ENCODE measurements at places on chromosomes 2 and 18.

GRCh38 chr2:17850151-17850550 lies 28.3 kb upstream of the KCNS3 start:
- no peak for DNase-seq

DNA sequence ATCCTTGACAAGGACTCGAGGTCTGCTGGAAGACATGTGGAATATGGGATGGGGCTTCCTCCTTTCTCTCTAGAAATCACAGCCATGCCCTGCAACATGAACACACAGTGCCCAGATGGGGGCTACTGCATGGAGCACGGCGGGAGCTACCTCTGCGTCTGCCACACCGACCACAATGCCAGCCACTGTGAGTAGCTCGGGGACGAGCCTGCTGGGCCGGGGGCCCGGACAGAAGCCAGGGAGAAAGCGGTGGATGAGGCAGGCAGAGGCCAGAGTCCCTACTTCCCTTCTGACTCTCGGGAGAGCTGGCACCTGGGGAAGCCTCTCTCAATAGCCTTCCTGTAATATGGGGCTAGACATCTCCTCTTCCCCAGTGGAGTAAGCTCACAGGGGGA lies 50.5 kb downstream of the SNED1 start:
- no peak for DNase-seq

- peak; percentile 68 for DNase-seq
Measured at GRCh38 chr2:177983183-177983788, 89.3 kb downstream of the PDE11A start.

DNA sequence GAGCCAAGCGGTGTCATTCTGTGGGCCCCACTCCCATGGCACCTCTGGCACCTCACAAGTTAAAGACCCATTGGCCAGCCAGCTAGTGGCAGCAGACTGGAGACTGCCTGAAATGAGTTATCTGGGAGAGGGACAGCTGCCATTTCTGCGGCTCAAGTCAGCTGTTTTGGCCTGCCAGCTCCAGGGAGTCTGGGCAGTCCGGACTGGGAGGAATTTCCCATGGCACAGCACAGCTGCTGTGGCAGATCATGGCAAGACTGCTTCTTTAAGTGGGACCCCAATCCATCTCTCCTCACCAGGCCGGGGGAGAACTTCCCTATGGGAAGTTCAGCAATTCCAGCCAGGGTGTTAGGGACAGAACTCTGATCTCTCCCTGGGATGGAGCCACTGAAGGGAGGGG lies 2187.6 kb upstream of the CELF4 start:
- DNase-seq = no peak

- peak; percentile 44 for DNase-seq
Measured at GRCh38 chr2:112465382-112465781, 16.6 kb upstream of the TTL start.

- DNase-seq = no peak
Measured at GRCh38 chr2:22062679-22063078, 938.9 kb downstream of the TDRD15 start.

- DNase-seq = no peak
Measured at GRCh38 chr2:26621469-26622199, 19.5 kb downstream of the CIB4 start.

DNA sequence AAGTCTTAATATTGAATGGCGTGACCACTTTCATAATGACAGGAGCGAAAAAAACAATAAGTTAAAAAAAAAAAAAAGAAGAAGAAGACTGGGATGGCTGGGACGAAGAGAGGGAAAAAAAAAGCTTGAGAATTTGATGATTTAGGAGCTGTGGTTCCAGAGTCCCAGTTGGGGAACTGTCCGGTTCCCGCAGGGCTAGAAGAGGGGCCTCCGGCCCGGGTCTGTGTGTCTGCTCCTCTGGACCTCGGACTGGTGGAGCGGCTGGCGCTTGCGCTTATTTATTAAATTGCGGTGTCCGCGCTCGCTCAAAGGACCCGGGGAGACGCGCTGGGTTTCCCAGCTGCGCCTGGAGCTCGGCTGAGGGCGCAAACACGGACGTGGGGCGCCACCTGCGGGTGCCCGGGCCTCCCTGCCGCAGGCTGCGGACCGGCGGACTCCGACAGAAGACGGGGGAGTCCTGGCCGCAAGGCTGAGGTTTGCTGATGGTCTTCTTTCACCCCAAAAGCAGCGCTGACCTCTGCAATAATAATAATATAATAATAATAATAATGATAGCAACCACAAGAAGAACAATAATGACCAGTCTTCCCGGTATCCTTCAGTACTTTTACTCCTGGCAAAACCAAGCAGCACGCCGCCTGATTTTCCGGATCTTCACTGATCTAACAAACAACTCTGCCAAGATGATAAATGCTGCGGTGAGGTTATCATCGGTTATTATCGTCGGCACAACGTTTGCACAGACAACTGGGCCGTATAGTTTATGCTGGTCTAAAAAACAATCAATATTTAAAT lies at the start of gene CBLN2:
CBLN2 (minus strand) TSS at position 251 of the 795 bp plus-strand sequence. CDS start 2,182 bp downstream, outside the sequence.
- DNase-seq = peak; percentile 75

DNA sequence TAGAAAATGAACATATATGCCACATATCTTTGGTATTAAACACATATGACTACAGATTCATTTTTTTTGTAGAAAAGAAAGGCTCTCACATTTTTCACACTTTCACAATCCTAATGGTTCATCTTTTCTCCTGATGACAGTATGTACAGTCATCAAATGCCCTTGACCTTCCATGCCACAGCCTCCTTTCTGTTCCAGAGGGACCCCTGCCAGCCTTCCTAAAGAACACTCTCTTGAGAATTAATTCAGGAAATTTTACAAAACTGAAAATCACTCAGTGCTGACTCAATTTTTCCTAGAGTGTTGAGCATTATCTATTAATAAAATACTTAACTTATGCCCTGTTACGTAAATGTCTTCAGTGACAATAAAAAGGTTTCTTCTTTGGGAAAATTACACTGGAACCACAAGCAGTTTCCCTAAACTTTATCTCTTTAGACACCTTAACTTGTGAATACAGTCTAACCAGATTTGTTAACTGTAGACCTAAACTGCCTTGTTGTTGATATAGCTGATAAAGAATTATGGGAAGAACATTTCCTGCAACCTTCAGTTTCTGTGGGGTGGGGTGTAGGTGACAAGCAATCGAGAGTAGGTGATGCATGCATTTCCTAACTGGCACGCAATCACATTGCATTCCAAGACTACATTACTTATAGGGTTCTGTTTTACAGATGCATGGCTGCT lies 15.3 kb upstream of the ACOXL start:
- no peak for DNase-seq

- DNase-seq = no peak
Measured at GRCh38 chr2:182228073-182228473, 198.8 kb downstream of the PDE1A start.

DNA sequence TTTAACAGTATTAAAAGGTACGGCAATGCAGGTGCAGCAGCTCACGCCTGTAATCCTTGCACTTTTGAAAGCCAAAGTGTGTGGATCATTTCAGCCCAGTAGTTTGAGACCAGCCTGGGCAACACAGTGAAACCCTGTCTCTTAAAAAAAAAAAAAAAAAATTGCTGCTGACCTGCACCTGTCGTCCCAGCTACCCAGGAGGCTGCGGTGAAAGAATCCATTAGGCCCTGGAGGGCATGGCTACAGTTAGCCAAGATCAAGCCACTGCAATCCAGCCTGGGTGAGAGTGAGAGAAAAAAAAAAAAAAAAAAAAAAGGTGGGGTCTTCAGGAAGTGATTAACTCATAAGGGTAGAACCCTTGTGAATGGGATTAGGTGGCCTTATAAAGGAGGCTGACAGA lies 12.8 kb downstream of the CUL3 start:
- no peak for DNase-seq

DNA sequence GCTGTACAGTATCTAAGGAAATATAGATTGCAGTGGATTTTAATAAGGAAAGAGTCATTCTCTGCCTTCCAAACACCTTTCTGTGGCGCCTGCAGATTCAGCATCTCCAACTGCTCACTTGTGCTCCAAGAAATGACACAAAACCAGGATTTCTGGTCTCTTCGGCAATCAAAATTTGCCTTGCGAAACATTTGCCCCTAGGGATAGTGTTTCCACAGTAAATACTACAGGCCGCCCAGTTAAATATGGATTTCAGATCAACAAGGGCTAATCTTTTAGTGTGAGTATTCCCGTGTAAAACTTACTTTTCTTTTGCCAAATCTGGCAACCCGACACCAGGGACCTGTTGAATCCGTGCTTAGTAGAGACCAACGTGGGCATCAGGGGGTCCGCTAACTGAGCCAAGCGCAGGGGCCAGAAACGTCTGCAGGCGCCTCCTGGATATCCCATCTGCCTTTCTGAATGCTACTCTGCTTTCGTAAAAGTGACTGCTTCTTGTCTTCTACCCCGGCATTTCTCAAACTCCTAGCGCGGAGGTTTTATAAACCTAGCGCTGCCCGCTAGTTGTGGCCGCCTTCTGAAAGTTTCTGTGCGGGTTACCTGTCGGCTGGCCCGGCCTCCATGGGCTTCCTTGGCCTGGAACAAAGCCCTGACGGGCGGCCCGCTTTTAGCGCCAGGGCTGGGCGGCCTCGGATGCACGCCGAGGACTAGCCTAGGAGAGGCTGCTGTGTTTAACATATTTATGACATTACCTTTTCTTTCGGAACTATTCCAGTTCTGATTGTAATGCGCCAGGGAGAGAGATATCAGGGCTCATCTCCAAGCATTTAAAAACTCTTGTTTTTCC lies 2.5 kb downstream of the CYP1B1 start:
- peak; percentile 60 for DNase-seq

- no peak for DNase-seq
Measured at GRCh38 chr2:136004965-136005364, 19.5 kb upstream of the DARS1 start.

GRCh38 chr18:62862466-62862865 lies 147.1 kb downstream of the PHLPP1 start:
- DNase-seq = no peak
